Lung (tissue), 17 donors: ENCODE measurements at places on chromosomes 4 and X. TPM values are rescaled to one million over a fixed set of nuclear protein-coding genes. Genes with fewer than 3 reads are reported as not detected.

GRCh38 chr4:2981256-2981819 is 18.0 kb downstream of the GRK4 start:
- DNase-seq = no peak

Gene RNF150
- polyA plus RNA-seq = 0.46 TPM

- peak; percentile 65 for DNase-seq
Measured at GRCh38 chr4:158255727-158256324, 45.5 kb downstream of the TMEM144 start.

DNA sequence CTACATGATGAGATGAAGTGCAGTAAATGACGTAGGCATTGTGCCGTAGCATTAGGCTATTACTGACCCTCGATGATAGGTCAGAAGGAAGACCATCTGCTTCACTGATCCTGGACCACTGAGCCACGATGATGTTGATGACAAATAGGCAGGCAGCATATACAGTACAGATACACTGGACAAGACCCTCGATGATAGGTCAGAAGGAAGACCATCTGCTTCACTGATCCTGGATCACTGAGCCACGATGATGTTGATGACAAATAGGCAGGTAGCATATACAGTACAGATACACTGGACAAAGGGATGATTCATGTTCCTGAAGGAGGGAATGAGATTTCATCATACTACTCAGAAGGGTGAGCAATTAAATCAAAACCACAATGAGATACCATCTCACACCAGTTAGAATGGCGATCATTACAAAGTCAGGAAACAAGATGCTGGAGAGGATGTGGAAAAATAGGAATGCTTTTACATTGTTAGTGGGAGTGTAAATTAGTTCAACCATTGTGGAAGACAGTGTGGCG is 50.9 kb downstream of the BEND4 start:
- DNase-seq = no peak

DNA sequence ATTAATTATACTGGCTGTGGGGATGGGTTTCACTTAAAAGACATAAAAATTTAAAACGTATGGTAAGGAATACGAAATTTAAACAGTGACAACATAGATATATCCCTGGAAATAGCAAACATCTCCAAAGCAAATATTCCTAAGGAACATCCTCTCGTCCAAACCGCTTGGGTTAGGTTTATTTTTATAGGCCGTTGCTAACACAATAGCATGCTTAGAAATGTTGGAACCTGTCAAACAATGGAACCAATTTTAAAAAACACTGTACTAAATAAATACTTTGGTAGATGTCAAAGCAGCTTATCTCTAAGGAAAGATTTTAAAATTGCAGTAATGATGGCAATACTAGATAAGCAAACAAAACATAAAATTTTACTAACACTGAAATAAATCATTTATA is 45.4 kb downstream of the SEC24D start:
- DNase-seq = no peak

Gene PACRGL
- 9.1 TPM for polyA plus RNA-seq

Gene CPXCR1
- polyA plus RNA-seq = not detected

DNA sequence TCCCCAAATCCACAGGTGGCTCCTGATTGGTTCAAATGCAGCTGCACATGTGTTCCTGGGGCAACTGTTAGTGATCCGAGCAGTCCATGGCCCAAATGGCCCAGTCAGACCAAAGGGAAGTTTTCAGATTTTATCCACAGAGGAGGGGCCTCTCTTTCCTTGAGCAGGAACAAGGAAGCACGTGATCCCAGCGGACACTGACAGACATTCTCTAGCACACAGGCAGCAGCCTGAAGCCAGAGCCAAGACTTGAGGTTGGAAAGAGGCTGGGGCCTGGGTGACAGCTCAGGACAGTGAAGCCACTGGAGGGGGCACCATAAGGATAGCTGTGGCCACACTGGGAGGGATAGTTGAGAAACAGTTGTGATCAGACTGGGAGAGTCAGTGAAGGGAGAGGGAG is 3.5 kb upstream of the ZFP92 start:
- DNase-seq = no peak

Gene SATL1
- polyA plus RNA-seq = not detected

- no peak for DNase-seq
Measured at GRCh38 chr4:122796801-122797404, 29.7 kb upstream of the FGF2 start.
